ENCODE measurements at places on chromosomes 3 and 15.

- no peak for DNase-seq
Measured at GRCh38 chr15:101391981-101392640, 97.1 kb upstream of the SNRPA1 start.

DNA sequence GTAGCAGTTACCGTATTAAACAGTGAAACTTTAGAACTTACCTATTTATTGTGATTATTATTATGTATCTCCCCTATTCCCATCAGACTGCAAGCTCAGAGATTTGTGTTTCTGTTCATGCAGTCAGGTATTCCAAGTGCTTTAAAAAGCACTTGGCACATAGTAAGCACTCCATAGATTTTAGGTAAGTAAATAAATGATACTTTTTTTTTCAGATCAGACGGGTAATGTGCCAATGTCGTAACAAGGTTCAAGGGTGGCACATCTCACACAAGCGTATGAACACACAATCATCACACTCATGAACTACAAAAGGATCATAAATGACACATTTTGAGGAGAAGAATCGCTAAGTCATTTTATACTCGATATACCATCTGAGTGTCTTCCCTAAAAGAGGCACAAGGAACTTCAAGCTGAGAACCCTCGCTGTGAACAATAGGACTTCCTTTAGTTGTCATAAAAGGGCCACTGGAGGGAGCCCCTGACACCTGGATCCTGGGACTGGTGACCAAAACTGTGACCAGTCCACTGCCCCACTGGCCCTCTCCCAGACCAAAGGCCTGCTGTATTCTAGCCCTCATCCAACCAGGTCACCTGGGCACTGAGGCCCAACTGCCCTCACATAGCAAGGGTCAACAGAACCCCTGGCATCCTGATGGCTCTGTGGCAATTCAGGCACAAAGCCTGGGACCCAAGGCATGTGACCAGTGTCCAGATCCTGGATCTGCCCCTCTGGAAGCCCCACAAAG lies 32.1 kb downstream of the KIF9 start:
- DNase-seq = no peak

- no peak for DNase-seq
Measured at GRCh38 chr15:63870043-63870394, 36.3 kb upstream of the HERC1 start.

- DNase-seq = no peak
Measured at GRCh38 chr15:68032672-68033071, 21.4 kb upstream of the PIAS1 start.

DNA sequence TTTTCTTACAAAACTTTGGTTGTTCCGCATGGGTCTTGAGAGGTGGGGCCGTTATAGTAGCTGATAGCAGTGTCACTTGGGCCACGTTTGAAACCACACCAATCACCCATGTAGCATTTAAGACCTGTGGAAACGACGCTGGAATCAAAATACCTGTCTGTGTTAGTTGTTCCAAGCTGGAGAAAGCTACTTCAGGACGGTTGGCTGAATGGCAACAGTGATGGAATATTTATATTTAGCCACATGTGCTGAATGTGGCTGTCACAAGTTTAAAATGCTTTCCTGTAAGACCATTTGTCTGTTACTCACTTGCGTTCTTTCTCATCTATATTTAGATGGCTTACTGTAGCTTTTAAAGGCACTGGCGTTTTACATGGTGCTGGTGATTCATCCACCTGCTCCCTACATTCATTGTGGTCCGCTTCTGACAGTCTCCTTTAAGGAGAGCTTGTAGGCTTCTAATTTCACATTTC lies 1.4 kb downstream of the DNAJA4 start:
- DNase-seq = no peak

- DNase-seq = no peak
Measured at GRCh38 chr3:171535799-171536198, 75.6 kb upstream of the TNIK start.

DNA sequence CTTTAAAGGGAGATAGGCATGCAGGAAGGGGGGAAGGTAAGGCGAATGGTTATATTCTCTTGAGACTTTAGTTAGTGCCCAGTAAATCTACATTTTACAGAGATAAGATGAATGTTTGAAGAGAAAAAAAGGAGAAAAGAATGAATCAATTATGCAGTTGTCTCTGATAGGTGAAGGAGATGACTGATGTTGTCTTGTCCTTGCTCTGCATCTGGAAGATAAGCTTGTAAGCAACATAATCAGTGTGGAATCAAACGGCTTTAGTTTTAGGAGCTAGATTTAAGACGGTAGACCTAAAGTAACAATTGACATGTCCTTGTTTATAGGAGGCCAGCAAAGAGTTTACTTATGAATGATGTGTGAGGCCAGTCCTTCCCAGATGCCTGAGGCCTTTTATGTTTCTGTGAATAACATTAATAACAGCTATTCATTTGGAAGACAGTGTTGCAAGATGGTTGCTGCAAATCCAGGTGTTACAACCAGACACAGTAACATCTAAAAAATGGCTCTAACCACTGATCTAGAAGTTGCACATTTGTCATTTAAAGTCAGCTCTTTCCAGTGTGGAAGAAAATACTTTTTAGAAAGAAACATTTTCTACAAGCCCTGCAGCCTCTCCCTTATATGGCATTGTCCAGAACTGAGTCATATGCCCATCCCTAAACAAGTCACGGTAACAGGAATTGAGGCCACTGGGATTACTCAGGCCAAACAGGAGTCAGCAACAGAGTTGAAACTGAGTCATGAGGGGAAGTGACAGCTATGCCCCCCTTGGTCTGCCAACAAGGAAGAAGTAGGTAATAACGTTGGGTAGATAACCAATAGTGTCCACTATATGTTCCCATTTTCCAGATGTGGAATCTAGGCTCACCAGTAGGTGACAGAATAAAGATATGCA lies 77.5 kb upstream of the FBN1 start:
- no peak for DNase-seq

DNA sequence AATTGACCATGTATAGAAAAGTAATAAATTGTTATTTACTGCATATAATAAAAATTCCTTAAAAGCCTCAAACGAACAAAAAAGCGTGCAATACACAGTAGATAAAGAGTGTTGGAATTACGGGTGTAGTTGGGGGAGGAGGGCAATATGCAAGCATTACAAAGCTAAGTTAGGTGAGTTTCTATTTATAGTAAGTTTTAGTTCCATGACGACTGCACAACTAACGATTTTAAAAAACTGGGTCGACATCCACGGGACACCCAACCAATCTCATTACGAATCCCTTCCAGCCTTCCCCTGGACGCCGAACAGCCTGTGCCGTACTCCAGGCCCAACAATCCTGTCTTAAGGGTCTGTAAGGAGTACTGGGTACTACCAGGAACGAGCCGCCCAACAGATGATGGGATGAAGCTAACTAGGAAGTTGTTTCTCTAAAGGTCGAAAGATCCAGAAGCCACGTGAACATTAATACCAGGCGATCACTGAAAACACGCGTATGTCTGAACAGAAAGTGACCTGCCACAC lies 677 bp downstream of the POLQ start:
- DNase-seq = no peak

- no peak for DNase-seq
Measured at GRCh38 chr15:98651036-98651481, 2.7 kb downstream of the IGF1R start.

DNA sequence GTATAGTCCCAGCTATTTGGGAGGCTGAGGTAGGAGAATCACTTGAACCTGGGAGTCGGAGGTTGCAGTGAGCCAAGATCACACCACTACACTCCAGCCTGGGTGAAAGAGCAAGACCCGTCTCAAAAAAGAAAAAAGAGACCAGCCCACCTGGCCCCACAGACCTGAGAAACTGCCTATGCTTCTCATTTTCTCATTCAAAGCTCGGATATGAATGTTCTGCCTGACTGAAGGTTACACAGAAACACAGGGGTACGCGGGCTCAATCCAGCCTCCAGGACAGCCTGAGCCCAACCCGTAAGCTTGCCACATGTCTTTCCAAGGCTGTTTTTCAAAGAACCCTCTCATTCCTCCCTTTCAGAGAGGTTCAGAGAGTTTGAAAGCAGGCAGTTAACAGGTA lies 9.7 kb upstream of the LRRC15 start:
- DNase-seq = no peak

- DNase-seq = no peak
Measured at GRCh38 chr15:37880009-37880834, 54.2 kb upstream of the TMCO5A start.

GRCh38 chr3:69494185-69494584 lies 108.3 kb upstream of the FRMD4B start:
- no peak for DNase-seq

- DNase-seq = no peak
Measured at GRCh38 chr3:193704431-193704830, 111.4 kb downstream of the OPA1 start.

DNA sequence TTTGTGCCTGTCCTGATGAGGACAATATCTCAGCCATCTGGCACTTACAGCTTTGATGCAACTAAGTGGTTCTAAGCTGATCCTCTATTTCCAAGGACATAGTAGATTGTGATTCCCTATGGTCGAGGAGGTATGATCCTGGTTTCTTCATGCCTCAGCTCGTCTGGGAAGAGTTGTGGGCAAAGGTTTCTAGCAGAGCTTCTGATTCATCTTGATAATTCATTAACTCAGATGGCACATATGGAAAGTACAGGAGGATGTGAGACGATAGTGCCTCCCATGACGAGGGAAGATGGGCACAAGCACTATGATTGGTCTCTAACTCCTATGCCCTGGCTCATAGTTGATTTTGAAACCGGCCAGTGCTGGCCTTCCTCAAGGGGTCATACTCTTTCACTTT lies 334.2 kb upstream of the SEMA6D start:
- DNase-seq = no peak

DNA sequence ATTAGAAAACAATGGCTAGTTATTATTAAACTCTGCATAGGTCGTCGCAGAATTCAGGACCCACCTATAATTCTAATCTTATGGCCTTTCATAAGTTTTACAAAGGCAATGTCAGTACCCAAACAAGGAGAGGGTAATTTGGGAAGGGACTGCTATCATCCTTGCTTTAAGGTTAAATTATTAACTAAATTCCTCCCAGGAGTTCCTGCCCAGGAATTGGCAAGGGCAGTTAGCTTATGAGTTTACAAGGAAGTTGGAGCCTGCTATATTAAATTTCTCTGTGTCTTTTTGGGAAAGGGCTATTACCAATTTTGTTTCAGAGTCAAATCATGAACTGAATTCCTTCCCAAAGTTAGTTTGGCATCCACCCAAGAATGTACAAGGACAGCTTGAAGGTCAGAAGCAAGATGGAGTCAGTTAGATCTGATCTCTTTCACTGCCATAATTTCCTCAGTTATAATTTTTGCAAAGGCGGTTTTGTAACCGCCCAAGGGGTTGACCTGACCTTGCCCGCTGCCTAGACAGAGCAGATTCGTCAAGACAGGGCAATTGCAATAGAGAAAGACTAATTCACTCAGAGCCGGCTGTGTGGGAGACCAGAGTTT lies 45.3 kb upstream of the LHFPL4 start:
- no peak for DNase-seq

- DNase-seq = no peak
Measured at GRCh38 chr3:62708638-62709373, 166.4 kb downstream of the CADPS start.

GRCh38 chr15:73845507-73845906 lies 27.9 kb upstream of the TBC1D21 start:
- no peak for DNase-seq

- no peak for DNase-seq
Measured at GRCh38 chr3:101695779-101696372, 9.4 kb upstream of the RPL24 start.

DNA sequence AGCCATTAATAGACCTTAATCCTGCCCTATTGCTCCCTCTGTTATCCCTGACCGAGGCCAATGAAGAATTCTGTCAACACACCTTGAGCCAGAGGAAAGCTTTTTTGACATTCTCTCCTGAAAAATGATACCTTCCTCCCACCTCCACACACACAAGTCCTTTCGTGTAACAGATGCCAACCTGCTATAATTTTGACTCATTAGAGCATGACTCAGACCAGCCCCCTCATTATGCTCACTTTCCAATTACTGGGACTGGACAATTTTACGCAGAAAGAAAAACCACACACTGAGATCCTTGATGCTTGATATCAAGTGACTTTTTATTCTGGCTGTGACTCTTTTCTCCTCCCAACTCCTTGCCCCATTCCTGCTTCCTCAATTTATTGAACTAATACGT lies 50.9 kb downstream of the LSAMP start:
- DNase-seq = no peak

GRCh38 chr3:82012775-82013174 lies 251.3 kb upstream of the GBE1 start:
- DNase-seq = no peak

GRCh38 chr3:62167566-62168262 lies 205.6 kb downstream of the FEZF2 start:
- DNase-seq = no peak

DNA sequence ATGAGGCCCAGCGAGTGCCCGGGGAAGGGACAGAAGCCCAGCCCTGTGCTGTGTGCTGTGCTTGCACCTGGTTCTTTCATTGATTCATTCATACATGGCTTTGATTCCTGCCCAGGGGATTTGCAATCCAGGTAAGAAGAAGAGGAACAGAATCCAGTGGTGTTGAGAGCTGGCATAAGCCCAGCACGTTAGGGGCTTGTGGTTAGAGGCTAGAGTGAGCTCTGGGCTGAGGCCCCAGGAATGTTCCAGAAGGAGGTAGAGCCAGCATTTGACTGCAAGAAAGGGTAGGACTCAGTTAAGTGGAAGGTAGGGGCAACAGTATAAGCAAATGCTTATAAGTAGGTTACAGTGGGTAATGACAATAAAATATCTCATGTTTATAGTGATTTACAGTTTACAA lies 2.3 kb downstream of the VWA5B2 start:
- no peak for DNase-seq

GRCh38 chr15:50257924-50258323 lies 7.6 kb downstream of the HDC start:
- no peak for DNase-seq

DNA sequence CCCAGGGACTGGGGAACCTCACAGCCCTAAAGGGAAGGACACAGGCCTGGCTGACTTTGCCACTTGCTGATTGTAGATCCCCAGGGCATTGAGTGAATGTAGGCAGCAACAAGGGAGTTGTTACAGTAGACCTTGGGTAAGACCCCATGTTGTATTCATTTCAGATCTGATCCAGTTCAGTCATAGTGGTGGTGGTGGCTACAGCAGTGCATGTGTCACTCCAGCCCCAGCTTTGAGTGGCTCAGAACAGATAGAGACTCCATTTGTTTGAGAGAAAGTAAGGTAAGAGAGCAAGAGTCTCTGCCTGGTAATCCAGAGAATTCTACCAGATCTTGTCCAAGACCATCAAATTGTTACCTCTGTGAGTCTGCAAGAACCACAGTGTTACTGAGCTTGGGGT lies 278.7 kb upstream of the SATB1 start:
- DNase-seq = no peak

DNA sequence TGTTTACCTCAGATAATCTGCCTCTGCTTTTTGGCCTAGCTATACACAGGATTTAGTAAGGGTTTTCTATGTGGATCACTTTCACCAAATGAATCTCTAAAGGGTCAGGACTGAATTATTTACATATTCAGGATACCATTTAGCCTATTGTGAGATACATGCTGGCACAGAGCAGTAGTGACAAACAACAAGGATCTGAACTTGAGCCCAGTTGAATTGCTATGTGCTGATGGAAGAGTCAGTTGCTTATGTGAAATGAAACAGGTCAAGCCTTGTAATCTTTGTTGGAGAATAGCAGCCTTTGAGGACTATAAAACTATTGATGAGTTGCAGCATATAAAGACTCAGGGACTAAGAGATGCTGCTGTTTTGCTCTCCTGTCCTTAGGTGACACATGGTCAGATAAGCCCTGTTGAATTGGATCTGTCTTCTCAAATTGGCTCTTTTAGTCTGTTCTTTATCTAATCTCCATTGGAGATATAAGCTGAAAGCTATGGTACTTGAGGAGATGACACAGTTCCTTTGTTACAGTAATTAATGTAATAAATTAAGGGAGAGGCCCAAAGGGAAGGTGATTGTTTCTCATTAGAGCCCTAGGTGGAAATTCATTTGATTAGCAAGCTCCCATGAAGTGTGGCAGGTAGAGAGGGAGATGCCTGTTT lies 30.4 kb downstream of the ZNF609 start:
- no peak for DNase-seq
